Stimulated activated CD8-positive, alpha-beta memory T cell treated with anti-CD3 and anti-CD28 coated beads, Interleukin-4, amount 100 ng/mL, for 1 hour (primary cell): ENCODE measurements at places on chromosomes 4 and X.

DNA sequence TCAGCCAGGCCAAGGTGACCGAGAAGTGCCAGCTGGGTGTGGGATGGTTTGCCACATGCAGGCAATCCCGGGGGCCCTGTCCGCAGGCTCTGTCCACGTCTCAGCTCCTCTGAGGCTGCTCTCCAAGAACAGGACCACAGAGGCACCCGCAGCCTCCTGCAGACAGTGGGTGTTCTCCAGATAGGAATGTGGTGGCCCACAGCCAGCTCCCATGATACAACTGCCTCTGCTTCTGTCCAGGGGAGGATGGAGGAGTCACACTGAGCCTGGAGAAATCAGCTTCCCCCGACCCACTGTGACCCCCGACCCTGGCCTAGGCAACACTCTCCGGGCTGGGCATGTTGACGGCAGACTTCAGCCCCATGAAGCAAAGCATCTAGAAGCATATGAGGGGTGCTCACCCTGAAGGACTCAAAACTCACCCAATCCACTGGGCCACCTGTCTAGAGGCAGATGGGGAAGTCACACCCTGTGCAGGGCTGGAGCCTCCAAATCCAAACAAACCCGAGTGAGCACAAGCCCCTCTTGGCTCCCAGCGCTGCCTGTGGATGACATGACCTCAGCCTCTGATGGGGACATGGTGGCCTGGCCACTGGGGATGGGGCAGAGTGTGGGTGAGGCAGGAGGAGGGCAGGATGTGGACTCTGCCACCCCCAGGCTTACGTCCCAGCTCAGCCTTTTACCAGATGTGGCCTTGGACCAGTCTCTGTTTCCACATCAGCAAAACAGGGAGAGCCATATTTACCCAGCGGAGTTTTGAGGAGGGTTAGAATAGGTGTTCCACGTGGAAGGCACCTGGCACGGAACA is 102.3 kb downstream of the PSAPL1 start:
- DNase-seq = no peak

DNA sequence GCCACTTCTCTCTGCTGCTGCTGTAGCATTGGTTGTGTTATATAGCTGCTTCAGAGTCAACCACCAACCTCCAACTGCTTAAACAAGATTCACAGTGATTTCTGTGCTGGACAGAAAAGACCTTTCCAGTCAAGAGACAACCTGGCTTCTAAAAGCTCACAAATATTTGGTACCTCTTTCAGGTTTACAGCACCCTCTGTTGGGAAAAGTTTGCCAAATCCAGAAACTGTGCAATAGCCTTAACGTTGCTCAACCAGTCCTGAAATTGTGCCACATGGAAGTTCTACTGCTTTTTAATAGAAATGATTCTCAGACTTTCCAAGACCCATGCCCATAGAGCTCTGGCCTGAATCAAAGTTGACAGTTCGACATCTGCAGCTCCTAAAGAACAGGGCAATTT is 842.1 kb upstream of the HTR2C start:
- DNase-seq = no peak

- DNase-seq = no peak
Observed at GRCh38 chr4:176981074-176981473, 188.4 kb upstream of the VEGFC start.

GRCh38 chr4:8097141-8097541 is 61.5 kb downstream of the ABLIM2 start:
- no peak for DNase-seq

GRCh38 chrX:100980608-100981497 is 11.3 kb downstream of the ARL13A start:
- DNase-seq = no peak

DNA sequence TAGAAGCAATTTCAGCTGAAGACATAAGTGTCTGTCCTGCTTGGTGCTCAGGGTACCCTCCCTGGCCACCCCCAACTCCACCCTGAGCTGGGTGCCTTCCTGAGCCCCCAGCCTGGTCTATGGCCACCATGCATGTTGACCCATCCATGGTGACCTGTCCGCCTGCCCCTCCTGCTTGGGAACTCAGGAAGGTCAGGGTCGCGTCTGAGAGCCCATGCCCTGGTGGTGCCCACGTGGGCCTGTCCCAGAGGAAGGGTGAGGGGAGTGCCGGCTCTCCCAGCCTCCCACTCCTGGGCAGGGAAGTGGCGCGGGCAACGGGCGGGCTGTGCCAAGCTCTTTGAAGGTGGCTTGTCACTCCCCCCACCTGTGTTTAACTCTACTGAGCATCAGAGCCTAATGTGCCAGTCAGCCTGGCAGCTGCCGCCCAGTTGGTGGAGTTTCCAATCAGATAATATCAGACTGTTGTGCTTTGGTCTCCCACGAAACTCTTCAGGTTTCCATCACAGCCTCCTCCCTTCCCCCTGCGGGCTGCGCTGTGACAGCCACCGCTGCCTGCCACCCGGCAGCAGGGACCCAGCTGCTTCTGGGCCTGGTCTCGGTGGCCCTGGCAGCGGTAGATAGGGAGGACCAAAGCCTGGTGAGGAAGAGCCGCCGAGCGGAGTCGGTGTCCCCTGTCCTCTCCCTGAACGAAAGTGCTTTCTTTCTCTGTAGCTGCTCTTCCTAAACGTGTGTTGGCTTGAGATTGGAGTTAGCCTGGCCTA is 4.8 kb downstream of the SH3BP2 start:
- DNase-seq = no peak

- no peak for DNase-seq
Observed at GRCh38 chr4:151530783-151531182, 121.8 kb downstream of the FHIP1A start.

GRCh38 chrX:95346856-95347255 is 1337.8 kb upstream of the DIAPH2 start:
- DNase-seq = no peak

DNA sequence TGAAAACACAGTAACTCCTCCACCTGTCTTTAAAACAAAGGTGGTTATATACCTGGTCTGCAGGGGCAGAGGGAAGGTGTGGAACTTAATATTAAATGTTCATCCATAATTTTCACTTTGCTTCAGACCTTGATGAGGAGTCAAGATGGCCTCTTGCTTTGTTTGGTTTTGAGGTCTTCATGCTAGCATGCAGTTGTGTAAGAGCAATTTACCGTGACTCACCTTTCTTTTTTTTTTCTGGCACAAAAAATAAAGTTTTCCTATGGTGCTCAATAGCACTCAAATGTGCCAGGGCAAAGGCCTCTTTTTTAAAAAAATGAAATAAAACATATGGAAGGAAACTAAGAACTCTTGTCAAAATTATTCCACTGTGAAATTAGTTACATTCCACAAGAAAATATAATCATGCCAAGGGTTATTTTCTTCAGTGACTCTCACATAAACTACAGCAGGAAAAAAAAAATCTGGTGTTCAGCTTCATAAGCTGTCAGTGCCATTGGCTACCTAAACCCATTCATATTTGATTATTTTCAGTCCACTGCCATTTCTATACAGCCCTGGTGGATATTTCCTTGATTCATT is 128.2 kb downstream of the SLC7A11 start:
- no peak for DNase-seq

- DNase-seq = no peak
Observed at GRCh38 chr4:169815606-169816005, 57.9 kb upstream of the HPF1 start.

GRCh38 chr4:147498031-147498660 is 17.2 kb downstream of the EDNRA start:
- no peak for DNase-seq

DNA sequence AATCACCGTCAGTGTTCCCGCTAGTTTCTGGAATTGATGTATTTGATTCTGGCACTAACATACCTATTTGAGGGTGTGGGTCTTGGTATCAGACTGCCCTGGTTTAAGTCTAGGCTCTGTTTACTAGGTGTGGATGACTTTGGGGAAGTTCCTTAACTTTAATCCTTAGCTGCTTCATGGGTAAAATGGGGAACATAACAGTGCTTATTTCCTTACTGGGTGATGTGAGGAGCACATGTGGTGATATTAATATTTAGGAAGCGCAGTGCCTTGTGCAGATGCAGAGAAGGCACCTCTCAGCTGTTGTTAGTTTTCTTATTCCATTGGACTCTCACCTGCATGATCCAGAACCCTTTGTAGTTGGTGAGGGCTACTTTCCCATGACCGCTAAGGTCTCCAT is 17.1 kb downstream of the RNF4 start:
- no peak for DNase-seq

- no peak for DNase-seq
Observed at GRCh38 chr4:47334652-47335051, 128.8 kb downstream of the COMMD8 start.

DNA sequence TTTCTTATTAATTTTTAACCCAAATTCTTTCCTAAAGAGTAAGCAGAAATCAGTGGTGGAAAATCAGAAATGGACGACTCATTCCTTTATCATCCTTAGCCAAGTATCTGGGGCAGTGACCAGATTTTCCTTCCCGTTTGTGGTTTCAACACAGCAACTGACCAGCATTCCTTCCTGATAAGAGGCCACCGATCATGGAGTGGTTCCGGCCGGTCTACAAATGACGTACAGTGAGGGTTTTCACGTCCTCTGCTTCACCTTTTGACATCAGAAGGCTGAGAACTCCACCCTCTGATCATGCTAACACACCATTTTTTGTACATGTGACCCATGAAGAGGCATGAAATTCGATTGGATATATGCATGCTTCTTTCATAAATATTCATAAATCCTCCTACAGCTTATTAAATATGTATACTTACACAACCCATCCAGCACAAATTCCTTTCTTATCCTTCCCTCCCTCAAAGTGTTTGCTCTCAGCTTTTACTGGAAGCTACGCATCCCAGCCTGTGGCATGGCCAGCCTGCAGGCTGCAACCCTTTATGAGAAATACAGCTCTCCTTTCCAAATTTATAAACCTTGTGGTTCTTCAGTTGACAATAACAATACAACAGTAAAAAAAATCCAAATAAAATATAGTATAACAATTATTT is 173.0 kb upstream of the CASK start:
- DNase-seq = no peak

- DNase-seq = no peak
Observed at GRCh38 chrX:140524556-140524955, 19.7 kb upstream of the SOX3 start.

GRCh38 chr4:153616006-153616555 is 68.0 kb upstream of the TLR2 start:
- DNase-seq = no peak

DNA sequence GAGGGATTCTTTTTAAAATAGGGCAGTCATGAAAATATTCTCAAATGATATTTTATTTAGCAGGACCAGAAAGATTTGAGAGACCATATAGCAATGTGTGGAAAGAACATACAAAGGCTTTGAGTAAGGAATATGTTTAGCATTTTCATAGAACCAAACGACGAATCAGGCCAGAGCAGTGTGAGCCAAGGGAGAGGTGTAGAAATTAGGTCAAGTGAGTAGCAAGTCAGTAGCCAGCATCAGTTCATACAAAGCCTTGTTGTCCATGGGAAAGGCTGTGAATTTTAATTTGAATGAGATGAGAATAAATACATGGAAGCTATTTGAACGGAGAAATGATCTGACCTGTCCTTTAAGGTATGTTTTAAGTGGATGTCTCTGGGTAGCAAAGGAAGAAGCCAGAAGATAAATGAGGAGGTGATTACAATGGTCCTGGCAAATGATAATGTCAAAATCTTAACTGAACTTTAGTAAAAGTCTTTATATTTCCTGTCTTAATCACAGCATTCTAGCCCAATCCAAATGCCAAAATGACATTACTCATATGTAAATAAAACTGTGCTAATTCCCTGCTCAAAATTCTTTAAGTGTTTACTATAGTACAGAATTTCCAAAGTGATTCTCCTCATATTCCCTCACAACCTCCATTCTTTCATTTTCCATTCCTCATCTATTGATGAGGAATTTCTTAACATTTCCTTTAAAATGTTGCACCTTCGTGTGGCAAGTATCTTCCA is 155.7 kb upstream of the SLIT2 start:
- no peak for DNase-seq

DNA sequence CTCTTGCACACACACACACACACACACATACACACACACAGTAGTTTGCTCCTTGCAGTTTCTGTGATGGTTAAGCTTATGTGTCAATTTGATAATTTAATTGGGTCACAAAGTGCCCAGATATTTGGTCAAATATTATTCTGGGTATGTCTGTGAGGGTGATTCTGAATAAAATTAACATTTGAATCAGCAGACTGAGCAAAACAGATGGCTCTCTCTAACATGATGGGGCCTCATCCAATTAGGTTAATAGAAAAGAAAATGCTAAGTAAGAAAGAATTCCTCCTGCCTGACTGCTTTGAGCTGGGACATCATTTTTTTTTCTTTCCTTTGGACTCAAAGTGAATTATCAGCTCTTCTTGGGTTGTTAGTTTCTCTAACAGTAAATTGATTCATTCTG is 191.2 kb upstream of the INTU start:
- no peak for DNase-seq

DNA sequence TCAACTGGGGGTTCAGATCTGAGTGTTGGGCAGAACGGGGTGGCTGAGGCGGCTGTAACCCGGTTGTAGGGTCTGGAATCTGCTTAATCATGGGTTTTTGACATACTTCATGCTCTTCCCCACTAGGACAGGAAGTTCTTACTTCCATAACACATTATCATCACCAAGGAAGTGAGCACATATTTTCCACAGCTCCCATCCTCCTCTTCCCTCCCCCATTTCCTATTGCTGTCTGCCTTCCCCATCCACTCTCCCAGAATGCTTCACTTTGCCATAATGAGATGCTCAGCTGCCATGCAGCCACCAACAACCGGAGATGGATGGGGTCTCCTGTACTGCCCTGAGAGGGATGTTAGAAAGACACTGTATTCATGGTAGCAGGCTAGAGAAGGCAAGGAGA is 6.4 kb upstream of the DCUN1D4 start:
- no peak for DNase-seq

DNA sequence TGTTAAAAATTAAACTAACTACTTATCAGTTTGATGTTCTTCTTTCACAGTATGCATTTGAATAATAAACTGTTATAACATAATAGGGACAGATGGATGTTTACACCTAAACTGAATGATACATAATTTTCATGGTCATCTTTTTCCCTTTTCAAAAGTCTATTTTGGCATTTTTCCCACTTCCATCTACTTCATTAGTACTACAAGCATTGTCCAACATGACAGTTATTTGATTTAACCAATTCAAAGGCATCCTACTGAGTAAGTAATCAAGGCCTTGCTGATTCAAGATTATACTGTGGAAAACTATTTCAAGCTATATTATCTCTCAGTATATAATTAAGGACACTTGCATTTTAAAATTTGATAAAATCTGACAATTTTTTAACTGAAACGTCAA is 212.9 kb downstream of the FAT4 start:
- no peak for DNase-seq

DNA sequence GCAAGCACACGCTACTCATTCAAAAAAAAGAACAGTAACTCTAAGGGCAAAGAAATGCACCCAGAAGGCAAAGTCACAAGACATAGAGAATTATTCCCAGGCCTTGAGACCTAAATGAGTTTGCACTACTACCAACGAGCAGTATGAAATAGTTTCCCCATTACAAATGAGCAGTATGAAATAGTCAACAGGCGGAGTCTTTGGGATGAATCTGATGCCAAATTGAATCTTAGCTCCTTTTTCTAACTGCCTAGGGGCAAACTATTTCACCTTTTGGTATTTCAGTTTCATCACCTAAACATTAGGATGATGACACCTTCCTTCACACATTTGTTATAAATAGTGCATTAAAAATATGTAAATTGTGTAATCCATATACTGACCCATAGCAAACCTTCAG is 213.0 kb upstream of the FAT4 start:
- no peak for DNase-seq
